ENCODE measurements at places on chromosomes 5 and 9. TPM values are rescaled to one million over a fixed set of nuclear protein-coding genes. Genes with fewer than 3 reads are reported as not detected.

The GFPT2 gene
- total RNA-seq, result 60.1 TPM

The NTNG2 gene
- 5.3 TPM for total RNA-seq

DNA sequence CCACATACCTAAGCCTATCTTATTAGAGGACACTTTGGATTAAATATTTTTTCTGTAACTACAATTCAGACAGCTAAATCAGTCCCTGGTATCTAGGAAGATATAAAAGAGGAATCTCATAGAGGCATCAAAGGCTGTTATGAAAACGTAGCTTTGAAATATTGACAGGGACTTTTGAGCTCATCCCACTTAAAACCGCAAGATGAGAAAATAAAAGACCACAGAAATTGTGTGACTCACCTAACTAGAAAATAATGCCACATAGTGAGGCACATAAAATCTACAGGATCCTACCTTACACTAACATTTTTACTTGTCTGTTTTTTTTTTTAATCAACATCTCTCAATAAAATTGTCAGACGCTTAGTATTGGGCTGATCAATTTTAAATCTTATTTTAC, 686.5 kb upstream of the COX7C start:
- H3K36me3 ChIP-seq, result no peaks in the 10 kb centered on the region
- H3K27me3 ChIP-seq, result no peaks in the 10 kb centered on the region
- no peak overlapping the region for H3K27ac ChIP-seq
- DNase-seq, result no peak

DNA sequence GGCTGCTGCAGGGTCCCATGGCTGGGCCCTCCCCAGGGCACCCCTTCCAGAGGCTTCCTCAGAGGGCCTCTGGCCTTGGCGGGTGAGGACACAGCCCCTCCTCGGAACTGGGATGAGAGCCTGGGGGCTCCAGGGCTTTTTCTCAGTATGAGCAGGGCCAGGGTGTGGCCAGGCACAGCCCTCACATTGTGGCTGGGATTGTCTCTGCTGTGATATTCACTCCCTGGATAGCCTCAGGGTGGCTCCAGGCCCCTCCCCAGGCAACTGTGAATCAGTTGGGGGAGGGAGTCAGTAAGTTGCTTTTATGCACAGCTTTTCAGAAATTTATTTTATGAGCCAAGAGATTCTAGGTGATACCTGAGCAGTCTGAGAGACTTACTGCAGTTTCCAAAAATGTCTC, 135.7 kb downstream of the CACNA1B start:
- H3K27ac ChIP-seq, result no peak overlapping the region
- no peaks in the 10 kb centered on the region for H3K4me1 ChIP-seq
- no peak overlapping the region for H3K4me3 ChIP-seq
- no peaks in the 10 kb centered on the region for H3K27me3 ChIP-seq
- DNase-seq, result no peak
- H3K36me3 ChIP-seq, result no peaks in the 10 kb centered on the region

DNA sequence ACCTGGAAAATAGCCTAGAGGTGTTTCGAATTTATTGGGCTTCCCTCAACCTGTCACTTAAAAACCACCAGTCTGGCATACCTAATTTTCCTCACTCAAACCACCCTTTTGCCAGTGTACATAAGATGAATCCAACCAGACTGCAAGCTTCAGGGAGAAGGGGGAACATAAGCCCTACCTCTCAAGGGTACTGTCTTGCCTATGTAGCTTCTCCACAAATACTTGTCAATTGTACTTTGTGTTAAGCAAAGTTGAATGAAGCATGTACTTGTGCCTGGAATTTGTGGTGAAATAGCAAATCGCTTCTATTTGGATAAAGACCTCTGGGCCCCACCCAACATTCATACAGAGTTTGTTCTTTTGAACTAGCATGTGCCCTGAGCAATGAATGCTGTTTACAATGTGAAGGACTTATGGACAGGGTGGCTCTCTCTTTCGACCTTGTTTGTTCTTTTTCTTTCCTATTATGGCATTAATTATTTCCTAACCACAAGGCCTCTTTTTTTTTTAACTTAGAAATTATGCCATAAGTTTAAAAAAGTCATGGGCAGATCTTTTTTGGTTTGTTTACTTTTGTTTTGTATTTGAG, 580.2 kb downstream of the EBF1 start:
- no peak for DNase-seq
- no peaks in the 10 kb centered on the region for H3K4me1 ChIP-seq
- H3K36me3 ChIP-seq, result no peaks in the 10 kb centered on the region
- no peak overlapping the region for H3K27ac ChIP-seq
- no peak overlapping the region for H3K4me3 ChIP-seq

- peak; percentile 99 for DNase-seq
- no peak overlapping the region for H3K4me3 ChIP-seq
- H3K27me3 ChIP-seq, result no peaks in the 10 kb centered on the region
- H3K27ac ChIP-seq, result peak overlapping the region; percentile 86
- peaks cover 3% of the 10 kb centered on the region for H3K4me1 ChIP-seq
- H3K36me3 ChIP-seq, result no peaks in the 10 kb centered on the region
Measured at GRCh38 chr5:172795318-172795977, 24.5 kb upstream of the DUSP1 start.

GRCh38 chr5:152532714-152533113, 127.6 kb upstream of the NMUR2 start:
- H3K27me3 ChIP-seq, result no peaks in the 10 kb centered on the region
- no peaks in the 10 kb centered on the region for H3K4me1 ChIP-seq
- no peak overlapping the region for H3K4me3 ChIP-seq

GRCh38 chr9:105282870-105283621, 38.6 kb downstream of the SLC44A1 start:
- no peak overlapping the region for H3K27ac ChIP-seq
- H3K4me3 ChIP-seq, result no peak overlapping the region
- H3K27me3 ChIP-seq, result no peaks in the 10 kb centered on the region
- no peaks in the 10 kb centered on the region for H3K4me1 ChIP-seq
- no peaks in the 10 kb centered on the region for H3K36me3 ChIP-seq
- no peak for DNase-seq

DNA sequence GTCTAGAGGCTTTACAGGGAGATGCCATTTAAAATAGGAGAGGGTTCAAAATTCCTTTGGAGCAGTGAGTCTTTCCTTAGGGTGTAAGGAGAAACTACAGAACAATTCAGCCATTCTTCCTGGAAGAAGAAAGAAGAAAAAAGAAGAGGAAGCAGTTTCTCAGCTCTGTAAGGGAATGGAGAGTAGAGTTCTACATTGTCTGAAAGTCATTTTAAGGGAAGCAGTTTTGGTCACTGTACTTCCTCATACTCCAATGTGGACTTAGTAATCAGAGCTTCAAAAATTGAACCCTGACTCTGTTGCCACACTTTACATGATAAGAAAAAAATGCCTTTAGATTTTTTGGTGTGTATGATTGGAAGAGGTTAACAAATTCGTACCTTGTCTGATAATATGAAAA, 122.4 kb downstream of the LRRC70 start:
- H3K27ac ChIP-seq, result no peak overlapping the region
- H3K4me3 ChIP-seq, result no peak overlapping the region
- H3K36me3 ChIP-seq, result no peaks in the 10 kb centered on the region
- no peak for DNase-seq
- H3K27me3 ChIP-seq, result no peaks in the 10 kb centered on the region

GRCh38 chr9:6449645-6450044, 36.6 kb downstream of the UHRF2 start:
- no peaks in the 10 kb centered on the region for H3K36me3 ChIP-seq
- no peak overlapping the region for H3K4me3 ChIP-seq
- no peak for DNase-seq
- no peaks in the 10 kb centered on the region for H3K27me3 ChIP-seq
- H3K4me1 ChIP-seq, result peaks cover 4% of the 10 kb centered on the region
- no peak overlapping the region for H3K27ac ChIP-seq

GRCh38 chr5:91282210-91282609, 100.9 kb downstream of the ARRDC3 start:
- no peaks in the 10 kb centered on the region for H3K36me3 ChIP-seq
- H3K4me1 ChIP-seq, result no peaks in the 10 kb centered on the region
- no peaks in the 10 kb centered on the region for H3K27me3 ChIP-seq
- no peak overlapping the region for H3K27ac ChIP-seq
- no peak overlapping the region for H3K4me3 ChIP-seq

- H3K4me1 ChIP-seq, result no peaks in the 10 kb centered on the region
- no peak for DNase-seq
- no peak overlapping the region for H3K4me3 ChIP-seq
- H3K27ac ChIP-seq, result no peak overlapping the region
Measured at GRCh38 chr5:93941897-93942296, 200.5 kb upstream of the POU5F2 start.

All from aorta (tissue), 5 donors.